Hematopoietic multipotent progenitor cell treated with erythropoietin and hydrocortisone succinate and interleukin-3 and kit ligand, for 4 days (in vitro differentiated cells): ENCODE measurements at places on chromosomes 13 and 19.

DNA sequence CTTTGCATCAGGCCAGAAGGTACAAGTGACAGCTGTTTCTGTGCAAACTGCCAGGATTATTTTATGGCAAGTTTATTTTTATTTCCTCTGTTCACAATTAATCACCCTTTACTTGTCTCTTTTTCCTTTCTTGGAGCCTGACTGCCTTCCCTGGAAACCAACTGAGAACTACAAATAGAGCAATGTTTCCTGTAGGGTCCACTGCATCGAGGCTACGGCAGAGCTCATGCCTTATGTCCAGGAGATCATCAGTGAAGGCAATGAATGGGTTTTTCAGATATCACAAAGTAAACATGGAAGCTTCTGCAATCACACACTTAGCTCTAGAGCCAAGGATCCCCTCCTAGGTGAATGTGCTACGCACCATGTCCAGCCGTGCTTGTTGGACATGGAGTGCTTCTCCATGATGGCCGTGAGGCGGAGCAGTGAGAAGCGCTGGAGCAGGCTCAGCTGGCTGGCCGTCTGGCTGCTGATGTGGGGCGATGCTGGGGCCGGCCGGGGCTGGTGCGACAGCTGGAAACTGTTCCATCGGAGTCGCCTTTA lies 110.9 kb downstream of the KL start:
- no peak for DNase-seq

DNA sequence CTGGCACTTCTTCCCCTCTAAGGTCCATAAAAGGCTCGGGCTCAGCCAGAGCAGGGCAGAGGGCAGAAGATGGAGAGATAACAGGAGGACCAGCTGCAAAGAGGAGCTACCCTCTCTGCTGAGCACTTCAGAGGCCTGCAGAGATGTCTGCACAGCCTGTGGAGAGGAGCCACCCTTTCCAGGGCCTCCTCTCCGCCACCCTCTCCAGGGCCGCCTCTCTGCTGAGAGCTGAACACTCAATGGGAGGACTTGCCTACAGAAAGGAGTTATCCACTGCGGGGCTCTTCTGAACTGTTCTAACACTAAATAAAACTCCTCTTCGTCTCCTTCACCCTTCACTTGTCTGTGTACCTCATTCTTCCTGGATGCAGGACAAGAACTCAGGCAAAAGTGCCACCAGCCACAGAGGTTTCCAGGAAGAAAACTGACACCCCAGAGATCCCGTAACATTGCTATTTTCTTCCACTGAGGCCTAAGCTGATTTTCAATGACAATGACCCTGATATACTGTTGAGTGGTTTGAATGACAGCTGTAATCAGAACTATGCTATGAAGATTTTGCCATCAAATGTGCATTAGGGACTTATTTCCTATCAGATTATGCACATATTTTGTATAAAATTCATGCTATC lies 16.2 kb upstream of the TSC22D1 start:
- DNase-seq, result no peak

GRCh38 chr19:3398114-3398899 lies 31.9 kb downstream of the NFIC start:
- DNase-seq, result no peak

DNA sequence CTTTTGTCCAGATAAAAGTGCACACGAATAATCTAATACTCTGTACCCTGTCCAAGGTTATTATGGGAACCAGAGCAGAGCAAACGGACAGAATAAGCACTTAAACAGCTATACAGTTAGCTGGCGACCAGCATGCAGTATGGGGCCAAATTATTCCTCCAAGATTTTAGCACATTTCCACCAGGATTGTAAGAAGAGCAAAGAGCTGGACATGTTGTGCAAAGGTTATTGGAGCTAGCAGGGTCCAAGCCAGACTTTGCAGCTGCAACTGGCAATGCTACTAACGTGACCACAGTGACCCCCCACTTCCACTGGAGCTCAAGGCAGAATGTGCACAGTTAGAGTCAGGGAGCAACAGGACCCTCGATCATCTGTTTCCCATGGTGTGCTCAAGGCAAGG lies 89.9 kb downstream of the COL4A1 start:
- DNase-seq, result no peak

- DNase-seq, result no peak
These were observed 76.2 kb upstream of the MTIF3 start for GRCh38 chr13:27526516-27526915.

GRCh38 chr19:11673608-11674041 lies 65.1 kb downstream of the ZNF823 start:
- DNase-seq, result peak; percentile 58

DNA sequence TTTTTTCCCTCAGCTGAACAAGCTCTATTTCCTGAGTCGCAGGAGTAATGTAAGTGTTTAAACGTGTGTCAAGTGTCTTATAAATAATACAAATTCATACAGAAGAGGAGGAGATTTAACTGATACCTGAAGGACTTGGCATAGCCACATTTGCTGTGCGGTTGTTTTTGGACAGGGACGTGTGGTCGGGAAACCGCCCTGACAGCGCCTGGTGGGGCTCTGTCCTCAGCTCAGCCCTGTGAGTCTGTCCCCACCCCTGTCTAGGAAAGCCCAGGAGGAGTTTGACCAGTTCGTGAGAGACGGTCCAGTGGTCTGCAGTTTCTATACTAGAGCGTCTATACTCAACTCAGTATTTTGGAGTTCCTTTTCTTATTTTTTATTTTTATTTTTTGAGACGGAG lies 16.7 kb downstream of the ZIC2 start:
- no peak for DNase-seq

- DNase-seq, result no peak
These were observed 82.4 kb upstream of the IRS2 start for GRCh38 chr13:109868578-109869311.

DNA sequence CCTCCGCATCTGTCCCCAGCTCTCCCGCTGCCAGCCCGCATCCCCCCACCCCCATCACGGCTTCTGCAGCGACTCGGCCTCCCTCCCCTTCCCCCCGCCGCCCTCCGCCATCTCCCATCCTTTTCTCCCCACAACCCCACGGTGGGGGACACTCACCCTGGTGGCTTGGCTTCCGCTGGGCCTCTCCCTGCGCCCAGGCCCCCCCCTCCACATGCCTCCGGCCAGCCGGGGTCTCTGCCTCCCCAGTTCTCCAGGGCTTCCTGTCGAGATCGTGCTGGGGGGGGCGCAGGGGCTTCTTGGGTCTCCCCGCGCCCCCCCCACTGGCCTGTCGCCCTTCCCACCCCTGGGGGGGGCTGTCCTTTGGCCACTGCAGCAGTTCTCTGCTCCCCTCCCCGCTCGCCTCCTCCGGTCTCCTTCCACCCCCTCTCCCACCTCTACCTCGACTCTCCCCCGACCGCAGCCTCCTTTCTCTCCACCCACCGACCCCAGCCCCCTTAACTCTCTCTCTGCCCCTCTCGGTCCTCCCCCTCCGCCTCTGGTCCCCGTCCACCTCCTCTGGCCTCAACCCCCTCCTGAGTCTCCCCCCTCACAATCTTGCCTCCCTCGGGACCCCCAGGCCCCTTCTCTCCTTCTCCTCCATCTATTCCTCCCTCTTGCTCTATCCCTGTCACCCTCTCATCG lies 17.1 kb downstream of the LRRC4B start:
- DNase-seq, result no peak

DNA sequence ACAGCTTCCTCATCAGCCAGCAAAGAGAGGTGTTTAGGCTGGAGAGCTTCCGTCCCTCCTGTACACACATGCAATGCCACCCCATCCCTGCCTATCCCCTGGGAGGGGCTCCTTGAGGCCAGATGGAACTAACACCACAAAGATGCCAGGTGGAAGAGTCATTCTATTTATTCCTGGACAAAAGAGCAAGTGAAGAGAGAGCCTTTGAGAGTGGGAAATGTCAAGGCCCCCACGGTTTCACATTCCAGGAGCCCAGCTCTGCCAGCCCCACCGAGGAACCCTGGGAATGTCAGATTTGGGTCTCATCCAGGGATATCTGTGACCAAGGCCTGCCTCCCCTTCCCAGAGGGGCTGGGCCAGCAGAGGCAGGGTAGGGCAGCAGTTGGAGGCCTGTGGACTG lies 30.8 kb upstream of the IGFL1 start:
- DNase-seq, result no peak

GRCh38 chr13:44388427-44389059 lies 14.9 kb downstream of the SERP2 start:
- peak; percentile 44 for DNase-seq

GRCh38 chr19:58498316-58499020 lies 13.3 kb downstream of the SLC27A5 start:
- no peak for DNase-seq

DNA sequence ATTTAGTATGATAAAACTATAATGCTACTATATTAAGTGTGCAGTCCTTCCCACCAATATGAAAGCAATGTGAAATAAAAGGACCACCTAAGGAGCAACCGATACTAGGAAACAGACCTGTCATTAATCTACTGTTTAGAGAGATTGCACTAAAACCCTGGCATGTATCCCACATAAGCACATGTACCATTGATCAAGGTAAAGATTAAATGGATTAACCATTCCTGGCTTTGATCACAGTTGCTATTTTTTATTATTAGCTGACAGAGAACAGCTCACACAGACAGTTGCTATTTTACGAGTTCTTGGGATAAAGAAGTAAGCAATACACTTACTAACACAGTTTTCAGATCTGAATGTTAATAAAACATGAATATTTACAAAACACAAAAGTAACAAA lies 57.7 kb upstream of the ZDHHC20 start:
- DNase-seq, result peak; percentile 39

DNA sequence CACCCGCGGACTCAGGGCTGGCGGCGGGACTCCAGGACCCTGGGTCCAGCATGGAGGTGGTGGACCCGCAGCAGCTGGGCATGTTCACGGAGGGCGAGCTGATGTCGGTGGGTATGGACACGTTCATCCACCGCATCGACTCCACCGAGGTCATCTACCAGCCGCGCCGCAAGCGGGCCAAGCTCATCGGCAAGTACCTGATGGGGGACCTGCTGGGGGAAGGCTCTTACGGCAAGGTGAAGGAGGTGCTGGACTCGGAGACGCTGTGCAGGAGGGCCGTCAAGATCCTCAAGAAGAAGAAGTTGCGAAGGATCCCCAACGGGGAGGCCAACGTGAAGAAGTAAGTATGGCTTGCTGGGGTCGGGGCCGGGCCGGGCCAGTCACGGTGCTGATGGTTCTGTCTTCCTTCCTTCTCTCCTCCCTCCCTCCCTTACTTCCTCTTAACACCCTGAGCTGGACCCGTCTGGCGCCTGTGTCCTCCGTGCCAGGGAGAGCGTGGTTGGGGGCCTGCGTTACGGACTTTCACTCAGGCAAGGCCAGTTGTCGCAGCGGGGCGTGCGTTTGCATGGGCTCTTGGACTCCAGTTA lies 1.4 kb downstream of the STK11 start:
- no peak for DNase-seq
